CD4-positive, alpha-beta T cell (primary cell): ENCODE measurements at places on chromosomes 2 and 18. TPM values are rescaled to one million over a fixed set of nuclear protein-coding genes. Genes with fewer than 3 reads are reported as not detected.

Gene KLHL41
- total RNA-seq: not detected

Gene TIA1
- total RNA-seq: 45.3 TPM

Gene DOCK10
- 209 TPM for total RNA-seq

Gene REG1A
- total RNA-seq: not detected

DNA sequence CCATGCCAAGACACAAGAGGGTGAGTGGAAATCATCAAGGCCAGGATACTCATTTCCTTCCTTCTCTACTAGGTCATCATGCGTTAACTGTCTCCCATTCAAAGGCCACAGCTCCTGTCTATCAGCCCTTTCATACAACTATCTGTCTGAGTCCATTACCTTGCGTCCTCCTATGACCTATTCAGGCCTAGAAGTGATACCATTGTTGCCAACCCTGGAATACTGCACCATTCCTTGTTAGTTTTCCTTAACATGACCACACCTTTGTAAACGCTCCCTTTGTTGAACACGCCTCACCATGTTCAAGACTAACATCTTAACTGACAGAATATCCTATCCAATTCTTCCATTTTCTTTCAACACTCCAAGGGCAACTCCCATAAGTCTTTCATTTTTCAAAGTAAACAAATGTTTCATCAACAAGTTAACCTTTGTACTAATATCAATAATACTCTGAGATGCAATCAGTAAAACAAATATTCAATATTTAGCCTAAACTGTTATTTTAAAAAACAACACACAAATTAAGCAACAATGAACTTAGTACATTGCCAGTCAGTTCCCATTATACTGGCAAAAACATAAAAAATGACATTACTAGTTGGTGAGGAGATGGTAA, 19.8 kb upstream of the LGALSL start:
- DNase-seq: no peak
- no peak overlapping the region for H3K4me3 ChIP-seq
- no peaks in the 10 kb centered on the region for H3K4me1 ChIP-seq

- H3K4me1 ChIP-seq: peaks cover 21% of the 10 kb centered on the region
- peak; percentile 87 for DNase-seq
- H3K4me3 ChIP-seq: peak overlapping the region; percentile 94
- H3K27me3 ChIP-seq: no peaks in the 10 kb centered on the region
- H3K27ac ChIP-seq: peak overlapping the region; percentile 97
Measured at GRCh38 chr2:195659982-195660890, 3.2 kb downstream of the SLC39A10 start.

GRCh38 chr18:41324020-41324791, 630.8 kb upstream of the PIK3C3 start:
- no peaks in the 10 kb centered on the region for H3K27me3 ChIP-seq
- no peak overlapping the region for H3K27ac ChIP-seq

DNA sequence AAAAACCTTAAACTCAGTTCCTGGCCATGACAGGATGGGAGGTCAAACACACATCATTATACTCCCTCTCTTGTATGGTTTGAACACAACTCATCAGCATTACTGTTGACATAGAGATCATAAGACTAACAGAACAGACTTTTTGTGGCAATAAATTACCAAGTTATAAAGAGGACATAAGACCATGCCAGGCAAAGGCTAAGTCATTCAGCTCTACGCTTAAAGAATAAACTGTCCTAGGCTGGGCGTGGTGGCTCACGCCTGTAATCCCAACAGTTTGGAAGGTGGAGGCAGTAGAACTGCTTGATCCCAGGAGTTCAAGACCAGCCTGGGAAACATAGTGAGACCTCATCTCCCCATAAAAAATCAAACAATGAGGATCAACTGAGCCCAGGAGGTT, 16.4 kb downstream of the NLRC4 start:
- DNase-seq: no peak
- no peaks in the 10 kb centered on the region for H3K36me3 ChIP-seq
- H3K4me3 ChIP-seq: no peak overlapping the region

GRCh38 chr2:149451417-149452165, 121.2 kb downstream of the LYPD6 start:
- H3K27ac ChIP-seq: no peak overlapping the region
- H3K27me3 ChIP-seq: peaks cover 2% of the 10 kb centered on the region
- no peak for DNase-seq

- no peaks in the 10 kb centered on the region for H3K27me3 ChIP-seq
- H3K27ac ChIP-seq: no peak overlapping the region
- peaks cover 14% of the 10 kb centered on the region for H3K4me1 ChIP-seq
- H3K36me3 ChIP-seq: no peaks in the 10 kb centered on the region
- no peak overlapping the region for H3K4me3 ChIP-seq
Measured at GRCh38 chr18:49055754-49056172, 105.0 kb upstream of the SMAD7 start.

GRCh38 chr18:36889321-36889720, 60.4 kb downstream of the KIAA1328 start:
- H3K27ac ChIP-seq: no peak overlapping the region
- no peaks in the 10 kb centered on the region for H3K4me1 ChIP-seq
- no peak overlapping the region for H3K4me3 ChIP-seq
- no peaks in the 10 kb centered on the region for H3K27me3 ChIP-seq
- H3K36me3 ChIP-seq: no peaks in the 10 kb centered on the region

- no peak overlapping the region for H3K27ac ChIP-seq
- H3K4me1 ChIP-seq: no peaks in the 10 kb centered on the region
- H3K4me3 ChIP-seq: no peak overlapping the region
- no peaks in the 10 kb centered on the region for H3K27me3 ChIP-seq
Measured at GRCh38 chr2:62760026-62760425, 54.5 kb downstream of the EHBP1 start.

GRCh38 chr18:32848826-32849225, 76.0 kb upstream of the KLHL14 start:
- no peak for DNase-seq
- no peaks in the 10 kb centered on the region for H3K27me3 ChIP-seq
- H3K4me3 ChIP-seq: no peak overlapping the region
- no peaks in the 10 kb centered on the region for H3K4me1 ChIP-seq
- H3K36me3 ChIP-seq: no peaks in the 10 kb centered on the region

GRCh38 chr2:9303528-9304225, 97.1 kb downstream of the ASAP2 start:
- no peaks in the 10 kb centered on the region for H3K27me3 ChIP-seq
- no peaks in the 10 kb centered on the region for H3K4me1 ChIP-seq
- no peak overlapping the region for H3K4me3 ChIP-seq
- DNase-seq: no peak

DNA sequence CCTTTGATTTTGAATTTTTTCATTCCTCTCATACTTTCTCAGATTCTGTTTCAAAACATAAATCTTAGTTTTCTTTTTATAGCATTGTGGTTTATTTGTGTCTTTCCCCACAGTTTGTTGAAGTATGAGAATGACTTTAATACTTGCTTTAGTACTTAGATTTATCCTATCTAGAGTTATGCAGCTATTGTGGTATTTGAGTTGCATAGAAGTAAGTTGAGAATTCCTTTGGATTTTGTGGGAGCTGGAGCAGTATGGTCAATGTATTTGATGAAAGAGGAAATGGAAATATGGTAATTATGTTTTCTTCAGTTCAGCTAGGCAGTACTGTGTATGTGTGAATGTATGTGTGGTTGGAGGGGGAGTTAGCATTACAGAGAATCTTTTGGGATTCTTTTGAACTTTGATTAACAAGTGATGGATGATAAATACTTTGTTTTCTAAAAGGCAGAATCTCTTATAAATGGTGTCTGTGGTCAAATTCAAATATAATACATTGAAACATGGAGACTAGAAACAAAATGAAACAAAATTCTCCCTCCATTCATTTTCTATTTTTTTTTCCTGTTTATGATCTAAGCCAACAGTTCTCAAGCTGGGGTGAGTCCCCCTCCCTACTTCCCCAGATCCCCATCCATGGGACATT, 3.0 kb downstream of the ACVR2A start:
- peaks cover 19% of the 10 kb centered on the region for H3K4me1 ChIP-seq
- no peak overlapping the region for H3K4me3 ChIP-seq
- H3K27ac ChIP-seq: no peak overlapping the region
- no peaks in the 10 kb centered on the region for H3K36me3 ChIP-seq

DNA sequence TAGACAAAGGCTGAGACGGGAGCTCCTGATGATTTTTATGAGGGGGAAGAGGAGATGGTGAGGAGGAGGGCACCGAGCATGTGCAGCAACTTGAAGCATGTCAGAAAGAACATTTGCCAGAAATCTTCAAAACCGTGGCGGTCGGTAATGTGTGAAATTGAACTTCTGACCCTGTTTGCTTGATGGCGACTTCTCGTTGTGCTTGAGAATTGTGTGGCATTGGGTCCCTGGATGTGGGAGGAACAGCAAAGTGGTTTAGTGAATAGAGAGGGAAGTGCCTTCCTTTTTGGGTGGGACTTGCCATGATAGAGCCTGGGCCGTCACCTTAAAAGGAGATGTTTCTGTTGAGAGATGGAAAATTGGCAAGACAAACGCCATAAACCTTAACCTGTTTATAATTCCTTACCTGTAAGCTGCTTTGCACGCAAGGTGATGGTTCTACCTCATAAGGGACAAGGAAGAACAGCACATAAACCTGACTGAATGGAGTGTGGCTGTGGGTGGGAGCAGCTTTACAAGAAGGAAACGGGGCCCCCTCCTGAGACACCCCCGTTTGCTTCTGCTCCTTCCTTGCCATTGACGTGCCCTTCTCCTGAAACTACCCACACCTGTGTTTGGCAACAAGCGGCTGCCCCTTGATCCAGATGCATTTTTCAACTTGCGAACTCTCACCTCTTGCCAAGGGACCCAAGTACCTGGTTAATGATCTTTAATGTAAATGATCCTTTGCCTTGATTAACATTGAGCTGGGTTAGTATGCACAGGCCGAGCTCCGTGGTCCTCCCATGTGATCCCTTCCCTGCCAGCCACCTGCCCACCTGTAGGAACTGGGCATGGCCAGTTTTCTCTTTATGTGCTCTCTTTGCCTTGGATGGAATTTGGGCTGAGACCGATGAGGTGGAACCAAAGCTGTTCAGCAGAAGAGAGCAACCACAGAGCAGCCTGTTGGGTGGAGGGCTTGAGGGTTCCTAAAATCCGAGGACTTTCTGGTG, 153.2 kb downstream of the NEDD4L start:
- no peak for DNase-seq
- H3K27ac ChIP-seq: no peak overlapping the region
- no peaks in the 10 kb centered on the region for H3K36me3 ChIP-seq
- peaks cover 5% of the 10 kb centered on the region for H3K27me3 ChIP-seq
